Stimulated activated naive B cell treated with anti-CD40 and anti-IgM and Interleukin-4, amounts not matched to agents 10 μg/mL and 1 μg/mL and 100 μg/mL, for 72 hours (primary cell): ENCODE measurements at places on chromosomes 12 and 14.

DNA sequence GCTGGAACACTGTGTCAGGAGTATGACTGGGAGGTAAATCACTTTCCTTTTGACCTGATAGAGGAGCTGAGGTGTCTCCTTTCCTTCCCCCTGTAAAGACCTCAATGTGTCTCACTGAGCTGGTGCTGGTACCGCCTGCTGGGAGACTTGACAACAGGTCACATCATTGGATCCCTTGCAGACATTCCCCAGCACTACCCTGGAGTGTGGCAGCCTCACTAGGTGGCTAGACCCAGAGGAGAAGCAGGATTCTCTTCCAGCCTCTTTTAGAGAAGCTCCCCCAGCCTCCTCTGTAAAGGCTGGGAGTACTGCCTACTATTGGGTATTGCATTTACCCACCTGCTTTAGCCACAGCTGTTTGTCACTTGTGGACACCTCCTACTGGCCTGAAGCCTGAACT, 223.9 kb downstream of the ADGRD1 start:
- DNase-seq = no peak

DNA sequence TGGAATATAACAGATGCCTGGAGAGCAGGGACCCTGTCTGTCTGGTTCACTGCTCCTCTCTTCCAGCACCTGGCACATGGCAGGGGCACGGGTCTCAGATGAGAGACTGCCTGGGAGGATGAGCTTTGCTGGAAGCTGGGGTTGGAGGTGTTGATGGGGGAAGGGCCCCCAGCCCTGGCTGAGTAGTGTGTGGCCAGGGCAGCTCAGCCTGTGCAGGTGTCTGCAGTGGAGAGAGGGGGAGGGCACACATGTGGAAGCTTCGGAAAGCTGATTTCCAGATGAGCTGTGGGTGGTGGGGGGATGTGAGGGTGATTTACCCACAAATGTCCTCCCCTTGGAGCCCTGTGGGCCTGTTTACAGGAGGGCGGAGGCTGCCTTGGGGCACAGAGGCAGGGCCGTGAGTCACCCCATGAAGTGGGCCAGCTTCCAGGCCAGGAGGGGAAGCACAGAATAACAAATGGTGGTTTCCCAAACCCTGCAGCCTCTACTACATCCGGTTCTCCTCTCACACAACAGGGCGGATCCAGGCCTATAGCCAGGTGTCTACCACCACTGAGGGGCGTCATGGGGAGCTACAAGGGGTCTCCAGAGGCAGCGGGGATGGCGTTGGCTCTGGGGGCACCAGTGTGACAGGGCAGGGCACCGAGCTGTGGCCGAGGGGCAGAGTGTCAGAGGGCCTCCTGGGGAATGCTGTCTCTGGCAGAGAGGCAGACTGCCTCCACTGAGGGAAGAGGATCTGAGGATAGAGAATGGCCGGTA, 11.0 kb downstream of the KRT7 start:
- DNase-seq = peak; percentile 78

GRCh38 chr12:54555670-54556257, 6.4 kb downstream of the PDE1B start:
- DNase-seq = no peak

- DNase-seq = no peak
Observed at GRCh38 chr14:66610154-66610563, 102.2 kb downstream of the GPHN start.

GRCh38 chr14:95886366-95887056, 9.9 kb downstream of the TUNAR start:
- DNase-seq = no peak

DNA sequence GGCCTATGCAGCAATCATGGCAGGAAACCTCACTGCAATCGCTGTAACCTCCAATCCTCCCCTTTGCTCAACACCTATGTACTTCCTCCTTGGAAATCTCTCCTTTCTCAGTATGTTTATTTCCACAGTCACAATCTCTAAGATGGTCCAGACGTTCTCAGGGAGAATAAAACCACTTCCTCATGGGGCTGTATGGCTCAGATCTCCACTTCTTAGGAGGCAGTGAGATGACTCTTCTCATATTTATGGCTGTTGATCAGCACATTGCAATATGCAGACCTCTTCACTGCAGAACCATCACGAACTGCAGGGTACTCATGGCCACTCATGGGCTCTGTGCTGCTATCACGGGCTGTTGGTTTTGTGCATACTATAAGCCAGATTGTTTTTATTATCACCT, 17.1 kb upstream of the OR4K17 start:
- no peak for DNase-seq

- no peak for DNase-seq
Observed at GRCh38 chr14:51783765-51784164, 76.6 kb upstream of the GNG2 start.

GRCh38 chr12:112196196-112196875, 71.0 kb downstream of the TRAFD1 start:
- DNase-seq = no peak

DNA sequence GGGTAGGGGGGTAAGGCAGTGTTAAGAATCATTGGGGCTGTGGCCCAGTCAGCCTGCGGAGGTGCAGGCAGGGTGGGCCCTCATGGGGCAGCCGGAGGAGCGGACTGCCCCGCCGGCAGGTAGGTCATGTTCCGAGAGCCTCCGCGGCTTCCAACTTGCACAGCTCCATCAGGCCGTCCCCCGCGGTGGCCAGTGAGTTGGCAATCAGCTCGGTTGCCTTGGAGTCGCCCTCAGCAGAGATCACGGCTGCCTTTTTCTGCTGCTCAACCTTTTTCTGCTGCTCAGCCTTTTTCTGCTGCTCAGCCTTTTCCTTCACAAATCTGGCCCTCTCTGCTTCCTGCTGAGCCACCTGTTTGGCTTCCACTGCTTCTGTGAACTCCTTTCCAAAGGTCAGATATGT, 41.1 kb upstream of the CSRNP2 start:
- no peak for DNase-seq

- no peak for DNase-seq
Observed at GRCh38 chr12:131027876-131028586, 74.3 kb downstream of the ADGRD1 start.

DNA sequence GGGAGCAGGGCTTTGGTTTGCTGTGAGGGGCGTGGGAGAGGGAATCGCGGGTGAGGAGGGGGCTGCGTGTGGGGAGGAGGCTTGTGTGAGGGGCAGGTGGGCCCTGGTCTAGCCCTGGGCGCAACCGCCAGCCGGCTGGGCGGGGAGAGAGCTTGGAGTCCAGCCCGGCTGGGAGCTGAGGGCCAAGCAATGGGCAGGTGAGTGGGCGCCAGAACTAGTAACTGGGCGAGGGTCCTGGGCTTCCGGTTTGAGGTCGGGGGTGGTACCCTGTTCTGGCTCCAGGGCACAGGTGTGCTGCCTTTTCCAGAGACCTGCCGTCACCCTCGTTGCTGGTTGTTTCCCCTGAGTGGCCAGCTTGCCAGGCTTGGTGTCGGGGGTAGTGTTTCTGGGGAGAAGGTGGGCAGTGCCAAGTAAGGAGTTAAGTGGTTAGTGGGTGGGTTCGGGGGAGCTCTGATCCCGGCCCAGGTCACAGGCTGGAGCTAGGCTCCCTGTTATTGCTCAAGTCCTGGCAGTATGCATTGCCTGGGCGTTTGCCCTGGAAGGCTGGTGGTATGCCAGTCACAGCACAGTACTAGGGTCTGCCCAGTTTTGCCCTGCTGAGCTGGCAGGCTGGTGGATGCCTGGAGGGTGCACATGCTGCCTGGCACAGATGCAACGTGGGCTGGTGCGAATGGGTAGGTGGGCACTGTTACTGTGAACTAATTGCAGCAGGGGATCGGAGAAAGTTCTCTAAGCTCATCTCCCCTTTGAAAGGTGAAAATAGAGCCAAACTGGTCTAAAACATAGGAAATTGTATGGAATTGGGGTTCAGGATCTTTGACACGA, 683 bp downstream of the CIPC start:
- no peak for DNase-seq

GRCh38 chr12:72472350-72472749, 200.2 kb downstream of the TRHDE start:
- no peak for DNase-seq

GRCh38 chr14:94019329-94019728, 6.8 kb upstream of the OTUB2 start:
- DNase-seq = no peak

GRCh38 chr14:73627151-73627558, 14.8 kb downstream of the ACOT6 start:
- DNase-seq = no peak

GRCh38 chr14:61549425-61549824, 145.9 kb upstream of the HIF1A start:
- DNase-seq = no peak

- DNase-seq = no peak
Observed at GRCh38 chr14:47536341-47536740, 139.1 kb downstream of the MDGA2 start.

- no peak for DNase-seq
Observed at GRCh38 chr14:98195256-98195655, 1076.7 kb downstream of the BCL11B start.

- peak; percentile 41 for DNase-seq
Observed at GRCh38 chr14:91835197-91835919, 32.0 kb downstream of the TC2N start.

DNA sequence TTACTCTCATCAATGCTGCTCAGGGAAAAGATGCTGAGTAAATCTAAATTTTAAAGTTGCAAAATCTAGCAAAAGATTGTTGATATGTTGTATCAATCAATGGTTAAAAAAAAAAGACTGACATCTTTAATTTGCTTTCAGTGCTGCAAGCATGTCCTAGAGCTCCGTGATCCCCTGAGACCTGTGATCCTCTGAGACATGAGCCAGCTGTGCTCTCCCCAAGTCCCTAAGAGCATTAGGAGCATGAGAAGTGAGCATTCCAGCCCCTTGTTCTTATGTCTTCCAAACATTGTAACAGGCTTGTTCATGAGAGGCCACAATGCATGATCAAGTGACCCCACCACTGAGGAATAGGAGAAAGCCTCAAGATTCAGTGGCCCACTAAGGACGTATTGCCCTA, 116.6 kb downstream of the DAD1 start:
- DNase-seq = no peak

- DNase-seq = no peak
Observed at GRCh38 chr14:56177036-56177435, 58.8 kb downstream of the PELI2 start.
